ENCODE measurements at places on chromosomes 1 and 21.

- DNase-seq: no peak
Measured at GRCh38 chr1:7642781-7643529, 128.1 kb upstream of the VAMP3 start.

- DNase-seq: no peak
Measured at GRCh38 chr21:21466752-21467151, 468.5 kb downstream of the NCAM2 start.

GRCh38 chr1:29688471-29689365 is 452.4 kb downstream of the PTPRU start:
- DNase-seq: no peak

DNA sequence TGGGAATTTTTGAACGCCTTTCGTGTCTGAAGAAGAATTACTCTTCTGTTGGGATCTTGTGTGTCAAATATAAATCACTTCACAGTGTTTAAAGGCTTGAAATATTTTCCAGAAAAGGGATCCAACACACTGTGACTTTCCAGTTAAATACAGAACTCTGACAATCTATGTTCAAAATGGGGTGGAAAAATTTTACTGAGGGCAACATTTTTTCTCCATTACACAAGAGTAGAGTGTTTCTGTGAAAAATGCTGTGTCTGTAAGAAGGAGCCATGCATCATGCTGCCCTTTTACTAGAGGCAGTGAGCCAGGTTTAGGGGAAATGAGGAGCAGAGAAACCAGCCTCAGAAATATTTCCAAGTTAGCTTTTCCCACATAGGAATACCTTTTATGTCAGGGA is 86.5 kb downstream of the VPS13D start:
- DNase-seq: no peak

DNA sequence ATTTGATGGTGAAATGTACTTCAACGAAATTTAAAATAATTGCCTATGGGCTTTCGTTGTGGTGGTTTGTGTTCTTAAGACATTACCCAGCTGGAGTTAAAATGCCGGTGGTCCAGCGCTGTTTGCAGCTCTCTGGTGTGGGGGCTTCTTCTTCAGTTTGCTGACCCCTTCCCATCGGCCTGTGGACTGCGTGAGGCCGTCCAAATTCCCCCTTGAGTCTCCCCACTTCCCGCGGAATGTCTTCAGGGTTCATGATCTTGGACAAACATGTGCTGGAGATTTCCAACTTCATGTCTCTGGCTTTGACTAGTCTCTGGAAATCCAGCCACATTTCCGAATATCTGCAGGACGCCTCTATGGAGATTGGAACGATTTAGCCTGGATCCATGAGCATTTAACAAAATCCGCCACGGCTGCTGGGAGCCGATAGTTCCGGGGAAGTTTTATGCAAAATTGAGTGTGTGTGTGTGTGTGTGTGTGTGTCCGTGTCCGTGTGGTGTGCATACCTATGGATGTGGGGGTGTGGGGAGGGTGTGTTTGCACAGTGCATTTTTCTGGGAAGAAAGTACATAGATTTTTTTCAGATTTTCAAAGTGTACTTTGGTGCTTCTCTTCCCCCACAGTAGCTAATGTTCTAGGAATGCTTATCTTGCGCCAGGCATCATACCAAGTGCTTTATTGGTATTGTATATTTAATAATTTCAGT is 117.2 kb downstream of the PCP4 start:
- DNase-seq: no peak

- no peak for DNase-seq
Measured at GRCh38 chr1:224170748-224171478, 12.1 kb upstream of the DEGS1 start.

- no peak for DNase-seq
Measured at GRCh38 chr1:7983086-7983778, 21.7 kb downstream of the PARK7 start.

- no peak for DNase-seq
Measured at GRCh38 chr1:8255712-8256111, 62.2 kb upstream of the SLC45A1 start.

DNA sequence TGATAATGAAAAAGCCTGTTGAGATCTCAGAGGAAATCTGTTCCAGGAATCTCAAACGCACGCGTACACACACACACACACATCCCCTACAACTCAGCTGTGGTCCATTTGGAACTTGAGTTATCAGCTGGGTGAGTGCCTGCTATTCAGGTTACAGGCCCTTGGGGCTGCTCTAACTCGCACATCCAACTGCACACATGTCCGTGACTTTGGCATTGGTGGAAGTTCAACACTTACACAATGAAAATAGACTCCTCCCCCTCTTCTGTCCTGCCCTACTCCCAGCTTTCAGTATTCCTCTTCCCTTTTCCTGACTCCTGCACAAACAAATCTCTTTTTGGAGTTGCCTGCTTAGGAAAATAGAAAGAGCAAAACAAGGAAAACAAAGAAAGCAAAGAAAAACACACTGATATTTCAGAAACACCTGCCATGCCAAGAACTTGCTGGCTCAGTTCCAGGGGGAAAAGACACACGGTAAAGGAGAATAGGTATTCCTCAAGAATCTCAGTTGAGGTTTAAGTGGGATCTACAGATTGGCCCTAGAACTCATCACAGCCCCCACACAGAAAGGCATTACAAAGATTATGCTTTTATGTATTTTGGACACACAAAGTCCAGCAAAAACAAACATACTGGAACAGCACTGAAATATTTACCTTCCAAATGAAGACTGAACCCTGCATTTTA is 140.9 kb downstream of the TGFBR3 start:
- no peak for DNase-seq

- DNase-seq: no peak
Measured at GRCh38 chr1:226979115-226979516, 39.0 kb downstream of the COQ8A start.

- DNase-seq: no peak
Measured at GRCh38 chr1:1664941-1665814, 6.4 kb upstream of the CDK11B start.

DNA sequence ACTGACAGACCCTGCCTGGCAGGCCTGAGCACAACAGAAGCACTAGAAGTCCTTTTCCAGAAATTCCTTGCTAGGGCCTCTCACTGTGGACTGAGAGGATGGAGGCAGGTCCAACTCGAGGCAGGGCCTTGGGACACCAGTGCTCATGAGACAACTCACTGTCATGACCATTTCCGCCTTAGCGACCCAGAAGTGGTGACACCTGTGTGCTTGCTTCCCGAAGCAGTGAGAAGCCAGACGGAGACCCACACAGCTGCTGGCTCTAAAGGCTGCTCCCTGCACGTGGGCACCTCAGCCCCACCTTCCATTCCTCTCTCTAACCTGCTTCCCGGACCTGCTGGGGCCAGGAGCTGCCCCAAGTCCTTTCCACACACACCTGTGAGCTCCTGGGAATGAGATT is 33.0 kb downstream of the KCNC4 start:
- no peak for DNase-seq

DNA sequence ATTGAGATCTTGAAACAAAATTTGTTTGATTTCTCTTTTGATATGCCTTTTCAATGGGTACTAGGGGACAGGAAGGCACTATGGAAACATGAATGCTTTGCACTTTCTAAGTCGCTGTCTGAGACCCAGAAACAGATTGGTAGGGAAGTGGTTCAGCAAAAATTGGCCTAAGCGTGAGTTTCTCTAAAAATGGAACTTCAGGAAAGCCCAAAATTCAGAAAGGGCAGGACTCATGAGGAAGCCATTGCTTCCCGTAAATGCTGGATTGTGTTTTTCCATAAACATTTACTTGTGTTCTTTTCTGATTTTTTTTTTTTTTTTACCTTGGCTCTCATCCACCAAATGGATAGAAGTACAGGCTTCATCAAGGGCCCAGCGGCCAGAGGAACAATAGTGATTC is 123.7 kb upstream of the ATP1B1 start:
- DNase-seq: no peak

- DNase-seq: no peak
Measured at GRCh38 chr1:61869691-61870109, 127.4 kb downstream of the PATJ start.

GRCh38 chr1:7781923-7782495 is 2.1 kb upstream of the PER3 start:
- DNase-seq: no peak

- DNase-seq: no peak
Measured at GRCh38 chr21:25939396-25939761, 204.6 kb downstream of the GABPA start.

DNA sequence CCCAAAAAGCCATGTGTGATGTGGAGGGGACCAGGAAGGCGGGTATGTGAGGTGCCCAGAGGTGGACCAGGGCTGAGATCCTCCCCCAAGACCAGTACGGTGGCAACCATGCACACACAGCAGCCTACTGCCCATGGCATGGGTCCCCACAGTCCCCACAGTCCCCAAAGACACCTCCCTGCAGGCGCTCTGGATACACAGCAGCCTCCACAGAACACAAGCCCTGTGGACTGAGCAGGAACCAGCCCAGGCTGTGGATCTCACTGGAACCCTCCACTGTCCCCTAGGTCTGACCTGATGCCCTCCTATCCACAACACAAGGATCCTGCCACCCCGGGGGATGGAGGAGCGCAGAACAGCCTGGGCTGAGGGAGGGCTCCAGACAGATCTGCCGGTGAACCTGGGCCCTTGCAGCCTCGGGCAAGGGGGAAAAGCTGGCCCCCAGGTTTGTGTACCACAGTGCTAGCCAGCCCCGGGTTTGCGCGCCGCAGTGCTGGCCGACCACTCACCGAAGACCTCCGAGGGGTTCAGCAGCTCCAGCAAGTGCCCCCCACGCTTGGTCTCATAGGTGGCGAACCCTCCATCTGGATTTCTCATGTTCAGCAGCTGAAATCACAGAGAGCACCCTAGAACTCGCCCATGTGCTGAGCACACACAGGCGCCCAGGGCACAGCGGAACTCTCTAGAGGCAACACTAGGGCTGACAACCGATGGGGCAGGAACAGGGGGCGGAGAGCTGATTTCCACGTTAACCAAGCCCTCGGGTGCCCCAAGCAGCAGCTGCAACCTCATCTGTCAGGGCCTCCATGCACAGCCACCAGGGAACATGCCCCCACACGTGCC is 22.1 kb upstream of the SPATC1L start:
- no peak for DNase-seq

DNA sequence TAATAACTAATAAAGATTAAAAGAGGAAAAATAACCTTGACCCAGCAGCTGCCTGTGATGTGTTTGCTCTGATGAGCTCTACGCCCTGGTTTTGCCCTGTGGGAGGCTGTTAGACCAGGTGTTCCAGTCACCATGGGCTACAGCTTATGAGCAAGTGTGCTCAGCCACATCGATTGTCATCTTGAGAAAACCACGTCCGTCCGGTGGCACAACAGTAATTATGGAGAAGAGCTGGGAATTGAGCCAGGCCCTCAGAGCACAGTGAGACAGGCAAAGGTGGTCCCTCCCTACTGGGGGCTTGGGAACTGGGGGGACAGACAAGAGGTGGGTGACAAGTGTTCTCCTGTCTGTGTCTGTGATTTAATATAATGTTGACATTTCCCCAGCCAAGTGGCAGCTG is 420.5 kb downstream of the MATN1 start:
- no peak for DNase-seq

DNA sequence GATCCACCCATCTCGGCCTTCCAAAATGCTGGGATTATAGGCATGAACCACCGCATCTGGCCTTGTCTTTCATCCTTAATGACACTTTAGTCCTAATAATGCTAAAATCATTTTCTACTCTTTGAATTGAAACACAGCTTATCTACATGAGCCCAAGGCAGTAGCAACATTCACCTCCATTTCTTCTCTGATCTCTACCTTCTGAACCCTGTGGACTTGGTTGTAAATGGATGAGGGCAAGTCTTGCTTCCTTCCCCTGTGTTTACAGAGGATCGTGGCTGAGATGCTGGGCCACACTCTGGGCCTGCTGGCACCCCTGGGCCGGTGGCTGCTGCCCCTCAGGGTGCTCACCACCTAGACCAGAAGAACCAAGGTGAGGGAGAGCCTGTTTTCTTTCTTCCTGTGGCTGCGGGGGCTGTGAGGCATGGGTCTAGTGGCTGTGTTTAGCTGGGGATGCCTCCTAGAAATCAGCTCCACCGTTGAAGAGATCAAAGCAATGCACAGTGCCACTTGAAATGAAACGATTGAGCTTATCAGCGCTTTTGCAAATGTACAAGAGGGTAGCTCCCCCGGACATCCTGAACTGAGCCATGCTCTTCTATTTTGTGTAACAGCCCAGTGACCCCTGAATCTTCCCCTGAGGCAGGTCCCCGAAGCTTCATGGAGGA is 32.2 kb upstream of the LGALS8 start:
- DNase-seq: no peak

DNA sequence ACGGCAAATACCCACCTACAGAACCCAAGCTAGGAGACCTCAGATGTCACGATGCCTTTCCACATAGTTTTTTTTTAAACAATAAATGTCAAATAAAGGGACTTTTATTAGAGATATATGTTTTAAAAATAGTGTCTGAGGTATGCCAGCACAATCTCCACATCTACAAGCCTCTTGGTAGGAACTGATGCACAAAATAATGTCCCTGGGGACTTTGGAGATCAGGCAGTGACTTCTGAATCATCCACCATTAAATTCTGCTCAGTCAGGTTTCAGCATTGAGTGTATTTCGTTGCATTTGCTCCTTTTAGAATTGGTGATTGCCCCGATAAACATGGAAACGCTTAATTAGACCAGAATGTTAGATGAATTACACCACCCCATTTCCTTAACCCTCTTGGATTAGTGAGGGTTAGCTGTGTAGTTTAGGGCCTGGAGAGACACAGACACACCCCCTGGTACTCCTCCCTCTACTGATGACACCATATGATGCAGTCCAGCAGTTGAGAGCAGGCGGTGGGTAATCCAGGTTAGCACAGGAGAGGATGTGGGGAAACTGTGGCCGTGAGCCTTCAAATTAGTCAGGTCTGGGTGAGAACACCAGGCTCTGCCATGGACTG is 33.6 kb downstream of the LGR6 start:
- DNase-seq: no peak

DNA sequence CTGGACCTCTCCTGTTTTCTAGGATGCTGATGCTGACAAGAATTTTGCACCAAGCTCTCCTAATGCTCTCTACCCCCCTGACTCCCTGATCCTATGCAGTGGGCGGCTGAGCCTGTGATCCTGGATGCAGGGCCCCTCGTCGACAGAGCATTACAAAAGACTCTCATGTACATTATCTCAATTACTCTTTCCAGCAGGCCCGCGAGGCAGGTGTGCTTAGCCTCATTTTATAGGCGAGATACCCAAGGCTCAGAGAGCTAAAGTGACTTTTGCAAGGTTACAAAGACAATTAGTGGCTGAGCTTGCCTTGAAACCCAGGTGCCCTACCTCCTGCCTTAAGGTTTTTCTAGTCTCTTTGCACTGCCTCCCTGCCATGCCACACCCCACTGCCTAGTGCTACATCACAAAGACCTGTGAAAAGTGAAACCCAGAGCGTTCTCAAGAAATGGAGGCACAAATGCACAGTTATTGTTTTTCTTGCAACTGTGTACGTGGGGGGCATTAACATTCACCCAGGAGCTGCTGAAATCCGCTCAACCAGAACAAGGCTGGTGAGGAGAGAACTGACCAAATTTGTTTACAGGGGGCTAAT is 10.0 kb upstream of the C8A start:
- DNase-seq: no peak

DNA sequence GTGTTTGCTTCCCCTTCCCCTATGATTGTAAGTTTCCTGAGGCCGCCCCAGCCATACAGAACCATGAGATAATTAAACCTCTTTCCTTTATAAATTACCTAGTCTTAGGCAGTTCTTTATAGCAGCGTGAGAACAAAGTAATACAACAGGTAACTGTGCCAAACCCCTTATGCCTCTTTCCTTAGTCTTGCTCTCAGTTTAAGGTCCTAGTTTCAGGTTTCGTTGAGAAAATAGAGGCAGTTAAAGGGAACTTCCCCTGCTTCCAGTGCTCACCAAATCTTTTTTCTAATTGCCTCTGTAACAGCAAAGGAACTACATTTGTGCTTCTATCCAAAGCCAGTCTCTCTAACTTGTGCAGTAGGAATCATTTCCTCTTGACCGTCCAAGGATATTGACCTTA is 164.8 kb downstream of the PATJ start:
- DNase-seq: no peak

Measured in NB4 (cell line).